Stimulated activated CD8-positive, alpha-beta memory T cell treated with anti-CD3 and anti-CD28 coated beads, Interleukin-4, amount 100 ng/mL, for 4 hours (primary cell): ENCODE measurements at places on chromosomes 5 and 9.

DNA sequence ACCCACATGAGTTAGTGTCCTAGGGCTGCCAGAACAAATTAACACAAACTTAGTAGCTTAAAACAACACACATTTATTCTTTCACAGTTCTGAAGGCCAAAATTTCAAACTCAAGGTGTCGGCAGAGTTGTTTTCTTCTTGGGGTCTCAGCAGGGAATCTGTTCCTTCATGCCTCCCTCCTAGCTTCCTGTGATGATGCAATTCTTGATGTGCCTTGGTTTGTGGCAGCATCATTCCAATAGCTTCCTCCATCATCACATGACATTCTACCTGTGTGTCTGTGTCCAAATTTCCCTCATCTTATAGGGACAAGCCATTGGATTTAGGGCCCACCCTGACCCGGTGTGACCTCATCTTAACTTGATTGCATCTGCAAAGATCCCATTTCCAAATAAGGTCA lies 12.2 kb upstream of the SLC25A48 start:
- DNase-seq: no peak

DNA sequence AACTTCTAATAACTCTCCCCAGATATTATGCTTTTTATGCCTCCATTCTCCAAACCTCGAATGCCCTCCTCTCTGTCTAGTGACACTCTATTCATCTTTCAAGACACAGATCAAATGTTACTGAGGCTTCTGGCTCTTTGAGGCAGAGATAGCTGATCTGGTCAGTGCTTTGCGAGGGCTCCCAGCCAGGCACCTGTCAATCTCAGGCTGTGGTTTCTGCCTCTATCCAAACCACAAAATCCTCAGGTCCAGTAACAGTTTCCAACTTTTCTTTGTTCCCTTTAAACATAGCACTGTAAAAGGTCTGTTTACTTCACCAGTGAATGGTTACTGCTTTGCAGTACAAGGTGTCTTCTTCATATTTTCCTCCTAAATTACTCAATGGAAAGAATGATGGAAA lies 11.5 kb upstream of the STK32A start:
- DNase-seq: no peak

DNA sequence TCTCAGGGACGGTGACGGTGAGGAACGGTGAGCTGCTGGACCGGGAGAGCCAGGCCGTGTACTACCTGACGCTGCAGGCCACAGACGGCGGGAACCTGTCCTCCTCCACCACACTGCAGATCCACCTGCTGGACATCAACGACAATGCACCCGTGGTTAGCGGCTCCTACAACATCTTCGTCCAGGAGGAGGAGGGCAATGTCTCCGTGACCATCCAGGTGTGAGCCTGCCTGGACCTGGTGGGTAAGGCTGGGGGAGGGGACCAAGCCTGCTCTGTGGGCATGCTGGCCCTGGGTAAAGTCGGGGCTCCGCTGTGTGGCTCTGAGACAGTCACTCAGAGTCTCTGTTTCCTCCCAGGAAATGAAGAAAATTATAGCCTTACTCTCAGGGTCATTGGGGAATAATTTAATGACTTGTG lies 29.3 kb downstream of the CDHR2 start:
- DNase-seq: no peak

- no peak for DNase-seq
Measured at GRCh38 chr9:125805057-125805456, 57.9 kb downstream of the PBX3 start.

- no peak for DNase-seq
Measured at GRCh38 chr9:9631284-9631683, 981.5 kb downstream of the PTPRD start.

DNA sequence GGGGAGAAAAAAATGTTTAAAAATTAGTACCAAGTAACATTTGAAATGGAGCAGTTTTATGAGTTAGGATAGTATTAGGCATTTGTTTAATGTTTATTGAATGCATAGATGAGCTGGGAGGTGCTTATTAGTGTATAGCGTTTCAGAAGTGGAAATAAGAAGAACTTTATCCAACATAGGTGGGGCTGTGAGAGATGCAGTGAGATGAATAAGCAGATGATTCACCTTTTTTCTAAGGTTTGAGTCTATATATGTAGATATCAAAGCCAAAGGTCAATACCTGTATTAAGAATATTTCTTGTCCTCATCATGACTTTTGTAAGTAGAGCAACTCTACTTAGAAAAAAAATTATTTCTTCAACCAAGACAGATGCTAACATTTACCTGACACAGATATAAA lies 54.6 kb upstream of the POU4F3 start:
- no peak for DNase-seq

- DNase-seq: no peak
Measured at GRCh38 chr5:37086466-37087173, 162.6 kb downstream of the CPLANE1 start.

DNA sequence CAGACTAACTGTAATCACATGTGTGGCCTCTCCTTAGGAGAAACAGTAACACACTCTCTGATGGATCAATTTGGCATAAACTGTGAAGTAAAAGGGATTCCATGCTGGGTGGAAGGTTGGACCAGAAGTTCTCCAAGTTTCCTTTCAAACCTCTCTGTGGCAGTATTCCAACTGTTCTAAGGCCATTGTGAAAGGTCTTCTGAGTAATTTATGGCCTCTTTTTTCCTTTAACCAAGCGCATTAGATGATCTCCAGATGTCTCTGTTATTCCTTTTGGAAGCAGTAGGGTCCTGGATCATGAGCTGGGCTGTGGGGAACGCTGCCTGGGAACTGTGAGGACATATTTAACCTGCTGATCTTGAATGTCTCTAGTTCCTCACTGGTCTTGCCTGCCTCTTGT lies 80.6 kb upstream of the IL6ST start:
- no peak for DNase-seq

DNA sequence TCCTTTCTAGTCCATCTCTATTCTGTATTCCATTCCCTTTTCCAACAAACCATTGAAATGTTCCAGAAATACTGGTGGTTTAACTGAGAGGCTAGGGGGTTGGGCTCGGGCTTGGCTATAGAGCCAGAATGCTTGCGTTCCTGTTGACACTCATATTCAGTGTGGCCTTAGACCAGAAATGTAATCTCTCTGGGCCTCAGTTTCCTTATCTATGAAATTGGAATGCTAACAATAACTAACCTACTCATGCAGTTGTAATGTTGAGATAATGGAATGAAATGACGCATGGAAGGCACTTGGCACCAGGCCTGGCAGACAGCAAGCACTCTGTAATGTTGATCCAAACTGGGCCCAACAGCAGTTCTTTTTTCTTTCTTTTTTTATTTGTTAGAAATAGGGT lies 26.8 kb downstream of the JADE2 start:
- DNase-seq: no peak

DNA sequence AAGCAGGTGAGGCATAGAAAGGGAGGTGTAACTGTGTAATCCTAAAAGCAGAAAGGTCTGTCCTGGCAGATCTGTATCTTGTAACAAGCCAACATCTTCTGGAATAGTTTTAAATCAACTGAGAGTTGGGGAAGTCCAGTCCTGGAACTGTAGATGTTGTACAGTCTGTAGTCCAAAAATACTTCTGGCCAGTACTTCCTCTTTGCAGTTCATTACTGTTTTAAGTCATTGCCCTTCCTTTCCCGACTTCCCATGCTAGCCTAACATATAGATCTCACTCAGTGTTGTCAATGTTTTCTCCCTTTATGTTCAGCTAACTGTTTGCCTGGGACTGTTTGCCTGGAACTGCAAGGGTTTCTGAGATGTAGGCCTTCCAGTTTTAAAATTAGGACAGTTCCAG lies 168.5 kb upstream of the ISL1 start:
- DNase-seq: no peak

- no peak for DNase-seq
Measured at GRCh38 chr9:126523611-126524111, 90.1 kb upstream of the LMX1B start.

DNA sequence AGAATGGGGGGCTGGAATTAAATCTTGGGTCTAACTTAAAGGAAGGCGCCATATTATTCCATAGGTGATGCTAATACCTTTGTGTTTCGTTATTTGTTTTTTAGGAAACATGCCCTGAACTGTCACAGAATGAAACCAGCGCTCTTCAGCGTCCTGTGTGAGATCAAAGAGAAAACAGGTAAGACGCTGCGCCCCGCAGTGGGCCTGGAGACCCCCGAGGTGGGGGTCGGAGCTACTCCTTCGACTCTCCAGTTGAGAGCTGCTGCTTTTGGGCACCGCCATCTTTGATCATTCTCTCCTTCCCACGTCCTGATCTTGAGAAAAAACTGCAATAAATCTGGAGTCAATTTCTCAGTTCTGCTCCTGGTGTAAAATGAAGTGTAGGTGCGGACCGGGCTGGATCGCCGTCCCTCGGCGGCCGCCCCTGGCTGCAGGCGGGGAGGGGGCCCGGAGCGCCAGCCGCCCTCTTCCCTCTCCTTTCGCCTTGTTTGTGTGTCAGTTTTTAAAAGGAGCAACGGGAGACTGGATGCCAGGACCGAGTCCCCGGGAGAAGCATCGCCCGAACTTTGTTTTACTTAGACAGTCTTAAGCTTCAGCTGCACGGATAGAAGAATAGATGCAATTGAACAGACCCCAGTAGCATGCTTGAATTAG lies 1.4 kb downstream of the PBX3 start:
- no peak for DNase-seq
